ENCODE measurements at places on chromosomes 3 and 15.

- no peak for DNase-seq
These were observed 12.1 kb upstream of the XRN1 start for GRCh38 chr3:142459929-142460328.

GRCh38 chr3:56320883-56321282 lies 147.4 kb downstream of the ERC2 start:
- DNase-seq = no peak

DNA sequence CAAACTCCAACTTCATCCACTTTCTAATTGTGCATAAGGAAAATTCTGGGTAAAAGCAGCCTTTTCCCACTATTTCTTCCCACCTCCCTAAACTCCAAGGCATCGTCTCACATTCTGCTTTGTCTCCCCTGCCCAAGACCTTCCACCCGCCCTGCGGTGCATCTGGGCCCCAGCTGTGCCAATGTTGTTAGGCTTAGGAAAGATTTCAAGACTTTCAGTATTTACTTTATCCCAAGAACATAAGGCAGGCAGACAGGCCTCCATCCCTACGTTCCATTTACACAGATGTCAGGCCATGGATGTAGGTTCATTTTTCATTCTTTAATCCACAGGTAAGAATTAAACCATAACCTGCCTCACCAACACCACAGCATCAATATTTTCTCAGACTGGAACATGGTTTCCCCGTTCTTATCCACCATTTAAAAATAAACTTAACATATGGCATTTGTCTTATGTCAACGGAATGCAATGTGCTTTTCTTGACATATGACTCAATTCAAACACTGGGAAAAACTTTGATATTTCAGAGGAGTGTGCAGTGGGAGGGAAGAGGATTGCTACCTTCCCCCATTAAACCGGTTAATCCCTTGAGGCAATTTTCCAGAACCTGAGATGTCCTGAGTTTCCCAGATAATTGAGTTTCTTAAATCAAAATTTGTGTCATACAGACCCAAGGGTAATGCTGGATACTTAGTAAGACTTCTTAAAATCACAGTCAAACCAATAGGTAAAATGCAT lies 238.0 kb upstream of the LRIG1 start:
- no peak for DNase-seq

- no peak for DNase-seq
These were observed 4.2 kb downstream of the PARP9 start for GRCh38 chr3:122559906-122560305.

DNA sequence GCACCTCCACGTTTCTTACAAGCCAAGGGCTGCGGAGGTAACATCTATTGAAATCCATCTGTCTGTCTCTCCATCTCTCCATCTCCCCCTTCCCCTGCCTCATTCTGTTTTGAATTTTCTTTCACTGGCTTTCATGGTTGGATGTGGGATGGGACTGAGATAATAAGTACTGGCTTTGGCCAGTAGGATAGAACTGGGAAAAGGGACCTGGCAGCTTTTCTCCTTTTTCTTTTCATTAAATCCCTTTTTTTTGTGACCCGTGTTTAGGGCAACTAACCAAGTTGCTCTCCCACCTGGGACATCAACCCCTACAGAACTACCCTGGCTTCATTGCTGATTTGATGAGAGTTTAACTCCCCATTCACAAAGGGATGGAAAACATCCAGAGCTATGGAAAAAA lies 66.8 kb upstream of the ADAMTSL3 start:
- DNase-seq = no peak
